ENCODE measurements at places on chromosomes 1 and 21. TPM values are rescaled to one million over a fixed set of nuclear protein-coding genes. Genes with fewer than 3 reads are reported as not detected.

The NTMT2 gene
- total RNA-seq = not detected

The RCSD1 gene
- 47.9 TPM for total RNA-seq

The CRYBG2 gene
- total RNA-seq = 0.85 TPM

The PAPPA2 gene
- total RNA-seq = 0.55 TPM

DNA sequence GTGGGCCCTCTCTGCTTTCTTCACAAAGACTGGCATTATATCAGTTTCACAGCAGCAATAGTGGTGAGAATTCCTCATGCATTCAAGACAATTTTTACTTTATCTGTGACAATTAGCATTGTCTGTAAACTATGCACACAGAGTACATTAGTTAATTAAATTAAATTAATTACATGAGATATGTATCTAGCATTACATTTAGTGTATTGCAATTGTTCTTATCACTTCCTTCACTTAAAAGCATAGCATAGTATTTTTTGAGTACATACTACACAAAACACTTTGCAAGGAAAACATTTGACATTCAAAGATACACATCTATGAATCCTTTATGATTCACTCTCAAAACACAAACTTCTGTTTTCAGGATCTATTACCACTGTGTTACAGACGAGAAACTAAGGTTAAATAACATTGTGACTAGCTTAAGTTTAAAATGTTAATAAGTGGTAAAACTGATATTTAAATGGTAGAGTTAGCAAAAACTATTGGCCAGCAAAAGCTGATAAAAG is 1542.6 kb downstream of the PLA2G4A start:
- DNase-seq = no peak

DNA sequence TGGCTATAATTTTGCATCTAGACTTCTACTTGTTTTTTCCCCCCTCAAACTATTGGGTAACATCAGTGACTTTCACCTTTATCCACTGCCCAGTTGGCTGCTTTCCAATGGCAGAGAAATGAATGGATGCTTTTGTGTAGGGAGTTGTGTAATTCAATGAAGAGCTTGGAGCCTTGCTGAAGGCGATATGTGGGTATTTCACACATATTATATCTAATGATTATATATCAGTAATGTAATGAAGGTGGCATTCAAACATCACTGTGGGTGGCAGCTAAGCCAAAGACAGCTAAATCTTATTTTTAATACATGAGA is 81.2 kb downstream of the TGFB2 start:
- no peak for DNase-seq

GRCh38 chr1:26156285-26157038 is 2.4 kb upstream of the FAM110D start:
- no peak for DNase-seq

DNA sequence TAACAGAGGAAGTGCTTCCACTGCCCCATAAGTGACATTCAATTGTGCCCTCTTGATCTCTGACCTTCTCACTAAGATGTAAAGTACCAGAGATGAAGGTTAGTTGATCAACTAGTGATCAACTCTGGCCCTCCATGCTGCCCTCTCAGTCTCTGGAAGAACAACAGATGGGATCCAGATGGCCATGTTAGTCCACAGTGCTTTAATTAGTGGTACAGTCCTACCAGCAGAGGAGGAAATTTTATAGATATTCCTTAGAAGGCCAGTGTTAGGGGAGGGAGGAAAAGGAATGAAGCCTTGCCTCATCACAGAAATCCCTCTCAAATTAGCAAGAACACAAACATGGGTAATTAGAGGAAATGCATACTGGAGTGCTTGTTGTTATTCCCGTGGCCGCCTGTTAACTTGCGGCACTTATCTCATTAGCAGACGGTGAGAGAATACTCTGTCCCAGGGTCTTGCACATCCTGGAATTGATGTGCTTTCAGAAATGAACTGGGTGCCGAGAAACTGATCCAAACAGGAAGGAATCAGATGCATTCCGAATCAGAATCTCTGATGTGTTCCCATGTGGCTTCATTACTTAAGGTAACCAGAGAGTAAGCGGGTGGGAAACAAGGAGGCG is 91.1 kb upstream of the RGS4 start:
- no peak for DNase-seq

DNA sequence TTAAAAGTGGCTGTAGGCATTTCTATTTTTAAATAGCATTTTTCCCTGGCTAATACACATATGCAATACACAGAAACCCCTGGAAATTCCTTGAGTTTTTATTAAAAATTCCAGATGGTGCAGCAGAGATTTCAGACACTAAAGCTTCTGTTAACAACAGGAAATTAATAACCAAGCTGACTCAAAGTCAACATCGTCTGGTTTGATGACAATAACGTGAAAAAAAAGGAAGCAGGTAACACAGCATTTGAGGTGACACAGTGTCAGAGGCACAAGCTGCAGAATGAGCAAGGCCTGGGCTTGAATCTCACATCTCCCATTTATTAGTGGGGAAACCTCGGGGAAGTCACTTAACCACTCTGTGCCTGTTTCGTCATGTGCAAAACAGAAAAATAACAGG is 64.6 kb upstream of the GJB5 start:
- no peak for DNase-seq

DNA sequence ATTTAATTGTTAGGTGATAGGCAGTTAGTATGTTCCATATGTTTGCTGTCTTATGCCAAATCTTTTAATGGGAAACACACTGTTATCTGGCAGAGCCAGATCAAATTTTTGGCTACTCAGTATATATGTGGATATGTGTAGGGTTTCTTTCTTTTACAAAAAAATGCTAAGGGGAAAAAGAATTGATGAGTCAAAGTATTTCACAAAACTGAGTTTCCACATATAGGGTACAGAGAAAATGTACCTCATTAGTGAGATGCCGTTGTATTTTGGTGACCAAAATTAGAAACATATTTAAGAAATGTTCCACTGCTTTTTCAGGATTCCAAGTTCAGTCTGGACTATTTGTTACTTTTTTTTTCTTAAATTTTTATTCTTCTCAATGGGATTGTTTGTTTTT is 201.2 kb upstream of the PTGFR start:
- no peak for DNase-seq

GRCh38 chr1:199590708-199591107 is 436.8 kb upstream of the NR5A2 start:
- no peak for DNase-seq

Measured in CD8-positive, alpha-beta memory T cell (primary cell).